ENCODE measurements at places on chromosomes 1 and 21. TPM values are rescaled to one million over a fixed set of nuclear protein-coding genes. Genes with fewer than 3 reads are reported as not detected.

GRCh38 chr1:10286244-10286643 lies 75.9 kb downstream of the KIF1B start:
- H3K4me1 ChIP-seq, result peaks cover 23% of the 10 kb centered on the region
- H3K36me3 ChIP-seq, result peaks cover 14% of the 10 kb centered on the region
- DNase-seq, result no peak
- H3K4me3 ChIP-seq, result no peak overlapping the region
- H3K27me3 ChIP-seq, result no peaks in the 10 kb centered on the region
- no peak overlapping the region for H3K27ac ChIP-seq

GRCh38 chr1:82567348-82567747 lies 766.6 kb downstream of the ADGRL2 start:
- no peak overlapping the region for H3K27ac ChIP-seq
- peaks cover under 1% of the 10 kb centered on the region for H3K27me3 ChIP-seq
- H3K4me3 ChIP-seq, result no peak overlapping the region
- no peak for DNase-seq
- no peaks in the 10 kb centered on the region for H3K4me1 ChIP-seq
- H3K36me3 ChIP-seq, result no peaks in the 10 kb centered on the region

- peaks cover 16% of the 10 kb centered on the region for H3K36me3 ChIP-seq
- H3K4me3 ChIP-seq, result peak within 1 kb of the TSS; percentile 90
- H3K4me1 ChIP-seq, result peaks cover 55% of the 10 kb centered on the region
- H3K27ac ChIP-seq, result peak within 1 kb of the TSS; percentile 78
- peaks cover 6% of the 10 kb centered on the region for H3K27me3 ChIP-seq
These were observed at the start of gene C2CD4D for GRCh38 chr1:151839457-151840403. TSS of gene C2CD4D (minus strand) at chr1:151839820. CDS start at chr1:151838989, 831 bp downstream.

GRCh38 chr1:182259229-182259872 lies 132.2 kb downstream of the GLUL start:
- peaks cover 24% of the 10 kb centered on the region for H3K4me1 ChIP-seq
- peak overlapping the region; percentile 89 for H3K27ac ChIP-seq
- H3K4me3 ChIP-seq, result no peak overlapping the region
- H3K27me3 ChIP-seq, result no peaks in the 10 kb centered on the region
- peak; percentile 55 for DNase-seq
- peaks cover 6% of the 10 kb centered on the region for H3K36me3 ChIP-seq

- no peak overlapping the region for H3K4me3 ChIP-seq
- no peaks in the 10 kb centered on the region for H3K36me3 ChIP-seq
- H3K27ac ChIP-seq, result no peak overlapping the region
These were observed 230.6 kb downstream of the DSCAM start for GRCh38 chr21:40616377-40616704.

- H3K4me3 ChIP-seq, result no peak overlapping the region
- peak overlapping the region; percentile 72 for H3K27ac ChIP-seq
- no peak for DNase-seq
- H3K27me3 ChIP-seq, result no peaks in the 10 kb centered on the region
- peaks cover 22% of the 10 kb centered on the region for H3K4me1 ChIP-seq
These were observed 11.1 kb upstream of the RASSF5 start for GRCh38 chr1:206496131-206496793.

DNA sequence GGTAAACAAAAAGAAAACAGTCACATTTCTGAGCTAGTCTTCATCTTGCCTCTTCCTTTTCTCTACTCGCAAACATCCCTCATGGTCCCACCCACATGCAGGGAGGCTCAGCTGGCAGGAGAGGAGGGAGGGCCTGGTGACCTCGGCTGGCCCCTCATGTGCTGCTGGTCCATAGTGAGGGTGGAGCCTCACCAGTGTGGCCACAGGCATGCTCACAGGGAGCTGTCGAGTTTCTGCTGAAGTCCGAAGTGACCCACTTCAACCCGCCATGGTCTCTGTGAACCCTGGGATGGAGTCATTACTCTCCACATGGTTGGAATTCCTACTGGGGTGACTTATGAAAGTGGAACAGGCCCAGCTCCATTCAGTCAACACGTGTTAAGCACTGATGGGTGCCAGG lies 253.4 kb downstream of the RHOU start:
- no peaks in the 10 kb centered on the region for H3K4me1 ChIP-seq
- no peaks in the 10 kb centered on the region for H3K36me3 ChIP-seq
- H3K27me3 ChIP-seq, result peaks cover 12% of the 10 kb centered on the region
- H3K27ac ChIP-seq, result no peak overlapping the region

DNA sequence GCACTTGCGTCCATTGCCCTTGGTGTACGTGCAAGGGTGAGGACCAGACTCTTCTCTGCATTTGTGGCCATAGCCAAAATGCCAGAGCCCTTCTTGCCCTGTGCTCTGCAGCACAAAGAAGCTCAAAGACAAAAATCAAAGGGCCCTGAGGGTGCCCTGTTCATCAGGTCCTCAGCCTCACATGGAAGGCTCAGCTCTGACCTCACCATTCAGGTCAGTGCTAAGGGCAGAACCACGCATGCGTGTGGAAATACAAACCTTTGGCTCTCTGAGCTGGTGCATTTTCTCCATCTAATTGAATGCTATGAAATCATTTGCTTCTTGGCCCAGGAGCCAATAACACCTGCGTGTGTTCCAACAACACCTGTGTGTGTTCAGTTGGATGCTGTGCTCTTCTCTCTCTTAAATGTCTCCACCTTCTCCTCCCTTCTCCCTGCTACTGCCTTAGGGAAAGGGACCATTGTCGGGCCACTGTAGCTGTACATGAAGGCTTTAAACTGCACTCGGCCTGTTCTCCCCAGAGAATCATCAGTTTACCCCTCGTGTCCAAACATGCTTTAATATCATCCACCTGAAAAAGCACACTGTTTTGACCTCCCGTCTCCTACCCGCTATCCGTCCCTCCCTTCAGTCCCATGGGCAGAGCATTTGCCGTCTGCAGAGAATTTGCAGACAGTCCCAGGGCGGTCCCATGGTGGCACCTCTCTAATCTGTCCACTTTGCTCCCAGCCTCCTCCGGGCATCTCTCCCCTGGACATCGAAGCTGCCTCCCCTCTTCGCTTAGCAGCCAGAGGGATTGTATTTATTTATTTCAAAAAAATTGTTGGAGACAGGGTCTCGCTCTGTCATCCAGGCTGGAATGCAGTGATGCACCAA lies 60.6 kb downstream of the EVA1C start:
- H3K36me3 ChIP-seq, result no peaks in the 10 kb centered on the region
- H3K27me3 ChIP-seq, result no peaks in the 10 kb centered on the region
- H3K4me1 ChIP-seq, result no peaks in the 10 kb centered on the region

DNA sequence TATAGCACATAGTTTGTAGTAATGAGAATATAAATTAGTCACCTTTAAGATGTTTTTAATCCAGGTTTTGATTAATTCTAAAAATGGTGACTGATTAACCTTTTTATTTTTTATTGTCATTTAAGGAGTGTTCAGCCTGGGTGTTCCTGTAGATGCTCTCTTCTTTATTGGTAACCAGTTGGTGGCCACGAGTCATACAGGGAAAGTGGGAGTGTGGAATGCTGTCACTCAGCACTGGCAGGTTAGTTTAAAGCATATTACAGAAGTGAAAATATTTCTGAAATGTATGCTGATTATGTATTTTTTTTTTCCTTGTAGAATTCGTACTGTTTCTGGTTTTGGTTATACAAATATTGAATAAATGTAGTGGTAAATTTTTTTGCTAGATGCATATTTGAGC lies 28.1 kb downstream of the KCTD3 start:
- H3K4me3 ChIP-seq, result no peak overlapping the region
- no peak for DNase-seq
- H3K27me3 ChIP-seq, result no peaks in the 10 kb centered on the region
- H3K36me3 ChIP-seq, result no peaks in the 10 kb centered on the region
- H3K27ac ChIP-seq, result no peak overlapping the region

GRCh38 chr21:25638660-25639550 lies at the start of gene JAM2:
TSS of gene JAM2 (plus strand) at chr21:25639258. CDS start at chr21:25639822, 564 bp downstream.
- H3K4me3 ChIP-seq, result peak within 1 kb of the TSS; percentile 77
- peaks cover 32% of the 10 kb centered on the region for H3K4me1 ChIP-seq
- H3K27me3 ChIP-seq, result peaks cover 27% of the 10 kb centered on the region
- peak within 1 kb of the TSS; percentile 59 for H3K27ac ChIP-seq

GRCh38 chr1:197224160-197224559 lies 43.9 kb upstream of the CRB1 start:
- H3K36me3 ChIP-seq, result no peaks in the 10 kb centered on the region
- H3K27me3 ChIP-seq, result peaks cover 2% of the 10 kb centered on the region
- DNase-seq, result no peak
- H3K27ac ChIP-seq, result no peak overlapping the region

DNA sequence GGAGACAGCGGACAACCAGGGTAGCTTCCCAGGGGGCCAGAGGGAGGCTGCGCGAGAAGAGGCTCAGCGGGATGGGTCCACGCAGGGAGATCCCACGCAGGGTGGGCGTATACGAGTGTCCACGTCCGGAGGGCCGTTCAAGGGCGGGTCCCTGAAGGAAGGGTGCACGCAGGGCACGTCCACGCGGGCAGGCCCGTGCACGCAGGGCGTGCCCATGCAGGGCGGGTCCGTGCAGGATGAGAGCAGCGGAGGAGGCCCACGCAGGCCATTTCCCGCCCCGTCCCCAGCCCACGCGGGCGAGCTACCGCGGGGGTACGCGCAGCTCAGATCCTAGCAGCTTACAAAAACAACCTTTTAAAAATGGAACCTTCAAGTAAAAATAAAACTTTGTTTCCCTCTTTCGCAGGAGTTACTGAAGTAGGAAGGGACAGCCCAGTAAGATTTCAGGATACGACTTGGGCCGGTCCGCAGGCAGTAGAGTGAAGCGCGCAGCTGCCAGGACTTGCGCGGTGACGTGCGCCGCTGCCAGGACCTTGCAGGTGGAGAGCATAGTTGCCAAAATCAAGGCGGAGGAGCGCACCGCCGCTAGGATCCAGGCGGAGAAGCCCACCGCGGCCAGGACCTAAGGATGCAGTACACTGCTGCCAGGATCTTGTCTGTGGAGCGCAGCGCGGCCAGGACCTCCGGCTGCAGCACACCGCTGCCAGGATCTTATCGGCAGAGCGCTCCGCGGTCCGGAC lies 416 bp upstream of the RNF187 start:
- H3K4me3 ChIP-seq, result peak overlapping the region; percentile 97
- H3K4me1 ChIP-seq, result peaks cover 29% of the 10 kb centered on the region
- peaks cover 7% of the 10 kb centered on the region for H3K27me3 ChIP-seq
- peaks cover 20% of the 10 kb centered on the region for H3K36me3 ChIP-seq
- peak overlapping the region; percentile 99 for H3K27ac ChIP-seq

- H3K27ac ChIP-seq, result no peak overlapping the region
- no peak overlapping the region for H3K4me3 ChIP-seq
- no peaks in the 10 kb centered on the region for H3K36me3 ChIP-seq
- H3K27me3 ChIP-seq, result peaks cover 22% of the 10 kb centered on the region
- H3K4me1 ChIP-seq, result peaks cover 20% of the 10 kb centered on the region
These were observed 78.0 kb downstream of the BCAR3 start for GRCh38 chr1:93603601-93604000.

DNA sequence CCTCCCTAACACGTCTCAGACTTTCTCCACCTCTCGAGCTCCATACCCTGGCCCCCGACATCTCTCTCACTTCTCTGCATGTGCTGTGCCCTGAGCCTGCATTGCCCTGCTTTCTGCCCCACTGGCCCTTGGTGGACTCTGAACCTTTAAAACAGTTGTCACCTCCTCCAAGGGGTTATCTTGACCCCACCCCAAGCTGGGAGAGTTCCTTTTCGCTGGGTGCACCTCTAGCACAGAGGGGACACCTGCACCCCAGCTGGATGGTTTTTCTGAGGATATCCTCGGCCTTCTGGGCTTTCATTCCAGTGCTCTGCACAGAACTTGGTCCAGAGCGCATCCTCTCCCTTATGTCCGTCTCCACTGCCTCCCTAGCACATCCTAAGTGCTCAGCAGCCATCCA lies 4.2 kb upstream of the CDCP2 start:
- H3K27ac ChIP-seq, result no peak overlapping the region
- H3K4me1 ChIP-seq, result no peaks in the 10 kb centered on the region
- H3K4me3 ChIP-seq, result no peak overlapping the region
- no peaks in the 10 kb centered on the region for H3K36me3 ChIP-seq

GRCh38 chr1:168227620-168228019 lies 1.8 kb downstream of the SFT2D2 start:
- H3K27ac ChIP-seq, result peak overlapping the region; percentile 87
- peaks cover 70% of the 10 kb centered on the region for H3K4me1 ChIP-seq
- H3K27me3 ChIP-seq, result peaks cover 4% of the 10 kb centered on the region
- peaks cover 44% of the 10 kb centered on the region for H3K36me3 ChIP-seq
- no peak for DNase-seq

PEAR1 gene
- 0.36 TPM for total RNA-seq

CLEC20A gene
- not detected for total RNA-seq

C4BPA gene
- total RNA-seq, result not detected

All from activated T-helper 1 cell treated with anti-CD3 and anti-CD28 coated beads, Interleukin-12 subunit alpha, Interleukin-12 subunit beta, Interleukin-2, Interleukin-4 antibody, amounts not matched to agents 30 ng/mL and 10 ng/mL and 1 ng/mL, durations not matched to agents 14 hours and 24 hours and 36 hours (primary cell).